ENCODE measurements at places on chromosomes 3 and 15.

- DNase-seq = no peak
Observed at GRCh38 chr3:194632226-194632808, 902 bp downstream of the TMEM44 start.

DNA sequence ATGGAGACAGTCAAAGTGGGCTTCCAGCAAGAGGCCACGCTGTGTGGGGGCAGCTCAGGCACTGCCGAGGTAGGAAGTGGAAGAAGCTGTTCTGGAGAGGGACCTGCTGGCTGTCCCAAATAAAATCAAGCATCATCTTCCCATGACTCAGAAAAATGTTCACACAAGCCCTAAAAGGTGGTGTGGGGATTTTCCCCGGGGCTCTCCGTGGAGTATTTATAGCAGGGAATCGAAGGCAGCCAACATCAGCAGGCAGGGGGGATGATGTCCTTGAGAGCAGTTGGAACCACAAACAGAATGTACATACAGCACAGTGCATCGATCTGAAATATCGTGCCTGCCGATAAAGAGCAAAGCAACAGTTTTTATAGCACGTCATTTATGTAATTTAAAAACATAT lies 27.6 kb downstream of the PRR23E start:
- DNase-seq = no peak

- no peak for DNase-seq
Observed at GRCh38 chr3:10855083-10855870, 39.2 kb downstream of the SLC6A11 start.

DNA sequence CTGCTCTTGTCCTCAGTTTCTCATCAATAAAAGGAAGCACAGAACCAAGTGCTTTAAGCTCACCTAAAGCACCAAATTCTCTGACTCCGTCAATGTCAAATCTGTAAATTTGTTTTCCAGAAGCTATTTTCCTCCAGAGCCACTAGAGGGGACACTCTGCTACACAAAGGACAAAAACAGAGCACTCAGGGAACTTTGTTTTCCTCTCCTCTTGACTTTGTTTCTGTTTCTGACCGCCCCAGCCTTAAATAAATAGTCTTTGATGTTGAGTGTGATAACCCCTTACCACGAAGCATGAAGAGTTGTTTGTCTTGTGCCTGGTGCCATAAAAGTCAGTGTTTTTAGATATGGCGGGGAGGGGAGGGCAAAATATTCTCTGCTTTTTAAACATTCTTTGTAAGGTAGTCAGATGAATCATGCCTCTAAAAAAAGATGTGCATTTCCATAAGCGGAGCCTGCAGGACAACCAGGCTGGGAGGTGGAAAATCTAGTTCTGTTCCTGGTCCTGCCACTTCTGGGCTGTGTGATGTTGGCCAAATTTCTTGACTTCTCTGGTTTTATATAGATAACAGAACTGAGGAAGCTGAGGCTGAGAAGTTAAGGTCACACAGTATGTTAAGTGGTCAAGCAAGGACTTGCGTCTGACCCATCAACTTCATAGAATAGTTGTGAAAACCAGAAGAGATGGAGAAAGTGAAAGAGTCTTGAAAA lies 7.3 kb upstream of the ZBTB38 start:
- no peak for DNase-seq

DNA sequence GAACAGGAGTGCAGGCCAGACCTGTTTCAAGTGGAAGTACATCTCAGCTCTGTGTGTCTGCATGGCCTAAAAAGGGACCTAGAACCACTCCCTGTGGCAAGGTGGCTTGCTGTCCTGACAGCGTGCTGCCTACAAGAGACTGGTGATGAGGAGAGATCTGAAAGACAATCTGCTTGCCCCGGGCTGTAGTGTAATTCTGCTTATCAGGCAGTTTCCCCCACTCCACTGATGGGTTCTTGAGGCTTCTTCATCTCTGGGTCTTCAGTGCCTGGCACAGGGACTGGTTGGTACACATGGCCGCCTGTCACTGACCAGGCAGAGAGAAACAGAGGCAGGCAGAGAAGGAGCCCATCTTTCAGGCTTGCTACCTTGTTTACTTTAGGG lies 57.6 kb downstream of the HEG1 start:
- no peak for DNase-seq

DNA sequence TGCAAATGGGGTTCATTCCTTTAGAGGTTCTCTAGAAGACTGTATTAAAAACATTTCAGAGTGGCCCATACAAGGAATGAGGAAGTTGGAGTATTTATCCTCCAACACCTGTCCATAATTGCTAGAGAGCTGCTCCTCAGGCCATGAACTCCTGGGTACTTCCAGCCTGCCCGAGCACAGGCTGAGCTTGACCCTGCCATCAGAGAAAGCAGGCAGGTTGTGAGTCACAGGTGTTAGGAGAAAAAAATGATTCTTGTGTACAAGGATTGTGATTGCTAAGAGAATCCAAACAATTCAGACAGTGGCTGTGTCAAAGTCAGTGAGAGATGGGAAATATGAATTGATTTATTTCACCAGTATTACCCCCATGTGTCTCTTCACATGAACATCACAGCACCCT lies 156.8 kb upstream of the GADL1 start:
- no peak for DNase-seq

GRCh38 chr3:130841357-130841756 lies 52.5 kb upstream of the ATP2C1 start:
- no peak for DNase-seq

DNA sequence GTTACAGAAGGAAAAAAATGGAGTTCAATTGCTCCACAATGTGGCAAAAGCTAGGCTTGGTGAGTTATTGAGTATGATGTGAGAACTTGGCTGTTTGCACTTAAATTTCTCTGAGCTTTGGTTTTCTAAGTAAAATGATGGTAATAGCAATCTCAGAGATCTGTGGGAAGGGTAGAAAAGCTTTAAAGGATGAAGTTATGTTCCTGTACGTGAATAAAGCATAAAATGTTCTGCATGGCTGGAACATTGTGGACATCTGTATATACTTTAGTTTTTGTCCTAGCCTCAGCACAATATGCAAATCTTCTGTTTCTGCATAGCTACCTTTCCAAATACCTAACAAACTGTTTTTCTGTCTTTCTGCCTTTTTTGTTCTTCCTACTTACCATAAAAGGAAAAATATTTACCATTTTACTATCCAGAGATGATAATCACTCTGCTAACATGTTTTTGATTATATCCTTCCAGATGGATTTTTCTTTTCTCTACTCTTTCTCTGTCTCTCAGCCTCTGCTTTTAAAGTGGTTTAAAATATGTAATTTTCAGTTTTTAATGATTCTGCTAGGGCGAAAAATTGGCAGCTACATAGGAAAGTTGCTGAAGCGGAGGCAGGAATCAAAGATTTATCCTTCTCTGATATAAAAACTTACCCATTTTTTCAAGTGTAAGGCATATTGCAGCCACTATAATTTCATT lies 188.1 kb downstream of the FNDC3B start:
- DNase-seq = no peak

DNA sequence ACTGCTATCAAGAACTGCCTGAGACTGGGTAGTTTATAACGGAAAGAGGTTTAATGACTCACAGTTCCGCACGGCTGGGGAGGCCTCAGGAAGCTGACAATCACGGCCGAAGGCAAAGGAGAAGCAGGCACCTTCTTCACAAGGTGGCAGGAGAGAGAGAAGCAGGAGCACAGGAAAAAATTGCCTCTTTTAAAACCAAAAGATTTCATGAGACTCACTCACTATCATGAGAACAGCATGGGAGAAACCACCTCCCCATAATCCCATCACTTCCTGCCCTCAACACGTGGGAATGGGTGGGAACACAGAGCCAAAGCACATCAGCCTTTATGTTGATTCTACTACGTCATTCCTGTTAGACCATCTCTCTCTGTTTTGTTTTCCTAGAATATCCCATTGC lies 650.9 kb upstream of the SEMA6D start:
- no peak for DNase-seq

- no peak for DNase-seq
Observed at GRCh38 chr3:40170395-40170794, 139.1 kb upstream of the EIF1B start.

DNA sequence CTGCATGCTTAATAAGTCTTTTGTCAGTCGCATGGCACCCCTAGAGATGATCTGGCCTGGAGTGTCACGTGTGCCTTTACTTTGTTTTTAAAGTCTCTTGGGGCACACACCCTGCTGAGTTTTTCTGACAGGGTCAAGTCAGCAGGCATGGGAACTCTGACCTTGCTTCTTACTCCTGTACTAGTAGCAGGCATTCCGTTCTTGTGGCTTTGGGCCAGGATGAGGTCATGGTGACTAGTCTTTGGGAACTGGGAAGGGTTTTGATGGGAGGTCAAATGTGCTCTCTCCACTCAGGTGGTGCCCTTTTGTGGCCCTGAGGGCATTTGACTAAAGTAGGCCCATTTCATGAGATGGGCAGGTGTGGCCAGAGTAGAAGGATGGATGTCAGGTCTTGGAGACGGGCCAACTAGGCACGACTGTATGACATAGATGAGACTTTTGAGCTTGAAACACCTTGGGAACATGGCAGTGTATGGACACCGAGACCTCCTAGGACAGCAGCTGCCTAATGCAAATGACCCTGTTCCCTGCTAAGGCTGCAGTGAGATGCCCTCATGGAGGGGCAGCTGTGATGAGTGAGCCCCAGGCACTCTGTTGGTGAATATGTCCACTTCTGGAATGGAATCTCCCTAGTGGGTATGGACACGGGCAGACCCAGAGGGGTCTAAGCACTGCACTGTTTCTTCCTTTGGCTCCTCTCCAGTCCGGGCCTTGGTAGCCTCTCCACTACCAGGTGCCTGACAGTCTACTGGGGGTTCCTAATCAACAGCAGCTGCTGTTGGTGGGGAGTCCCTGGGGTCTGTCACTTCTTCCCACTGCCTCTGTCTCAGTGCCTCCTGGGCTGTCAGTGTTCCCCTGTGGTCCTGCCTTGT lies 16.4 kb downstream of the SRPRB start:
- no peak for DNase-seq

DNA sequence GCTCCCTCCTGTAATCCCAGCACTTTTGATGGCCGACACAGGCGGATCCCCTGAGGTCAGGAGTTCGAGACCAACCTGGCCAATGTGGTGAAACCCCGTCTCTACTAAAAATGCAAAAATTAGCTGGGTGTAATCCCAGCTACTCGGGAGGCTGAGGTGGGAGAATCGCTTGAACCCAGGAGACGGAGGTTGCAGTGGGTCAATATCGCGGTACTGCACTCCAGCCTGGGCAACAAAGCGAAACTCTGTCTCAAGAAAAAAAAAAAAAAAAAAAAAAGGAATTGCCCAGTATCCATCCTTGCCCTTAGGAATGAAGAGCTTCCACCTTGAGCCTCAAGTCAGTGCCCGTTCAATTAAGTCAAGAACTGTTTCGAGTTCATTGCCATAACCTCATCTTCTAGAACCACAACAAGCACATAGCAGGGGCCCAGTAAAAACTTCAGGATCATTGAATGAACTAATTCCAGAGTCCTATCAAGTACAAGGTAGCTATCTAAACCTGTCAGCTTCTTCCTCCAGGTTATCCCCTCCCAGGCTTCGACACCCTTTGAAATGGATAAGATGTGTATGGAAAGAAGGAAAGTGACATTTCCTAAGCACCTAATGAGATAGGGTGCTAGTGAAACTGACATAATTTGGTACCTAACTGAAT lies 826 bp downstream of the DBR1 start:
- no peak for DNase-seq

DNA sequence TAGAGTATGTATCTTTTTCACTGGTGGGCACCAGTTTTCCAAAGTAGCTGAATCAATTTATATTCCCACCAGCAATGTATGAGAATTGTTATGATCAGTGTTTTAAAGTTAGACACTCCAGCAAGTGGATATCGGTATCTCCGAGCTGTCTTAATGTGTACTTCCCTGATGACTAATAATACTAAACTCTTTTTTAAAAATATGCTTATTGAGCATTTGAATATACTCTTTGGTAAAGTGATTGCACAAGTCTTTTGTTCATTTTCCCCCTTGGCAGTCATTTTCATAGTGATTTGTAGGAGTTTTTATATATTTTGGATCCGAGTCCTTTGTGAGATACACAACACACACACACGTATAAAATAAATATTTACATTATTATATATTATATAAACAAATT lies 12.5 kb upstream of the FEM1B start:
- no peak for DNase-seq

DNA sequence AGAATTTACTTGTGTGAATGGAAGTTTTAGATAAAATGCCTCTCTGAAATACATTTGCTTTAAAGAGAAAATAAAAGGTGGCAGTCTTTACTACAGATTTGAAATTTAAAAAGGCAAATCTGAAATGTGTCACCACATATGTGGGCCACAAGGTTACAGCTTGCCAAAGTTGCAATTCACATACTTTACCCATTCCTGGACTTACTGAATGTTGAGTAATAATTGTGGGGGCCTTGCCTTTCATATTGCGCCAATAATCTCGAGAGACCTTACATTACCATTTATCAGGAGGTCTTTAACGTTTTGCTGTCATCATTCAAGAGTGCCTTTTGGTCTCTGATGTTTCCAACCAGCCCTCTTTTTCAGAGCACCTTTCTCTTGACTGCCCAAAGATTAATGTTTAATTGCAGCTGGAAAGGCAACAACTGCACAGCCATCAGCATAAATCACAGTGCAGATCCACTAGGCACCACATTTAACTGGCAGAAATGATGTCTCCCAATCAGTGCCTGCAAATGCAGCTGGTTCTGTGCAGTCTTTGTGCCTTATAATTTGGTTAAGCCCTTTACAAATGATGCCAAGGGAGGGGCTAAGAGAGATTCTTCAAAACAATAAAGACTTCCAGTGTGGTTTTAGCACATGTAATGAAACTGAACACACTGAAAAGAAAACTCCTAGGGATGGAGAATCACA lies 206.8 kb downstream of the MAGI1 start:
- no peak for DNase-seq

DNA sequence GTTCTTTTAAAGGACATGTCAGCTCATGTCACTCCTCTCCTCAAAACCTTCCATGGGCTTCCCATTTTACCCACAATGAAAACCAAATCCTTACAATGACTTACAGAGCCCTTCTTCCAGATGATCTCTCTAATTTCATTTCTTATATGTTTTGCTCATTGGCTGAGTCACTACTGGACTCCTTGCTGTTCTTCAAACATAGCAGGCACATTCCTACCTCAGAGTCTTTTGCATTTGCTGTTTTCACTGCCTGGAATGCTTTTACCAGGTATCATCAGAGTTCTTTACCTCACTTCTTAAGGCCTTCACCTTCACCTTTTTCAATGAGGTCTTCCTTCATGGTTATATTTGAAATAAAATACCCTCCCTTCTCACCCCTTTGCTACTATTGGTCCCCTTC lies 57.3 kb downstream of the NECTIN3 start:
- DNase-seq = no peak

Data from stimulated activated CD4-positive, alpha-beta T cell treated with anti-CD3 and anti-CD28 coated beads, Interleukin-1b, Interleukin-23, amount 100 ng/mL, for 4 hours (primary cell).